Right lobe of liver (tissue), 6 donors: ENCODE measurements at places on chromosomes 13 and 19. TPM values are rescaled to one million over a fixed set of nuclear protein-coding genes. Genes with fewer than 3 reads are reported as not detected.

GRCh38 chr13:45511310-45512097, 46.8 kb downstream of the COG3 start:
- no peak overlapping the region for H3K4me3 ChIP-seq
- no peaks in the 10 kb centered on the region for H3K4me1 ChIP-seq
- no peak overlapping the region for H3K27ac ChIP-seq
- H3K27me3 ChIP-seq: no peaks in the 10 kb centered on the region
- H3K36me3 ChIP-seq: peaks cover 4% of the 10 kb centered on the region

DNA sequence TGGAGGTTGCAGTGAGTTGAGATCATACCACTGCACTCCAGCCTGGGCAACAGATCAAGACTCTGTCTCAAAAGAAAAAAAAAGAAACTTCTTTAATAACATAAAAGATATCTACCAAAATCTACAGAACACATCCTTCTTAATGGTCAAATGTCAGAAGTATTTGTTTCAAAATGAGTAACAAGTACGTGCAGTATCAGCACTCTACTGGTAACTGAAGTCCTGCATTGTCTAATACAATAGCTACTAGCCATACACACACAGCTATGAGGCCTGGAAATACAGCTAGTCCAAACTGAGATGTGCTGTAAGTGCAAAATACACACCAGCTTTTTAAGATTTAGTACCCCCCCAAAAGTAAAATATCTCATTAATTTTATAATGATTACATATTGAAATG, 88.1 kb downstream of the TSC22D1 start:
- no peak overlapping the region for H3K4me3 ChIP-seq
- no peaks in the 10 kb centered on the region for H3K4me1 ChIP-seq
- H3K36me3 ChIP-seq: no peaks in the 10 kb centered on the region
- no peak for DNase-seq

GRCh38 chr13:20964904-20965303, 62.4 kb upstream of the XPO4 start:
- no peaks in the 10 kb centered on the region for H3K36me3 ChIP-seq
- DNase-seq: no peak
- no peak overlapping the region for H3K27ac ChIP-seq
- no peaks in the 10 kb centered on the region for H3K27me3 ChIP-seq
- H3K4me3 ChIP-seq: no peak overlapping the region
- peaks cover 4% of the 10 kb centered on the region for H3K4me1 ChIP-seq

DNA sequence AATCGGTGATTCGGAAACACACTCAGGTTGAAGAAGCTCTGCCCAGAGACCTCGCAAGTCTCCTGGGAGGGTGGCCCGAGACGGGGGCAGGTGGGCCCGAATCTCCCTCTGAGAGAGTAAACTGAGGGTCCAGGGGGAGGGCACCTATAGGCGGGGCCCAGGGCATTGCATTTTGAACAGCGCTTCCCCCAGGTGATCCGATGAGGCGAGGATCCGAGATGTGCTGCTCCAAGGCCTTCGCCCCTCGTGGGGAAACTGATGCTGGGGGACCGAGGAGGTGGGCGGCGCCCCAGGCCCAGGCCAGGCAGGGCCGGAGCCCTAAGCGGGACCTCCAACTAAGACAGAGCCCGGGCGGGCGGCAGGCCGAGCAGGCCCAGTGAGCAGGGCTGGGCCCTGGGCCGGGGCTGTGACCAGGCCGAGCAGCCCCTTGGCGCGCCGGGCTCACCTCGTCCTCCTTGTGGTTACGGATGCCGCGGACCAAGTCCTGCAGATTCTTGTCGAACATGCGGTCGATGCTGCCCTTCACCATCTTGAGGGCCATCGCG, 500 bp downstream of the AP3D1 start:
- H3K27me3 ChIP-seq: no peaks in the 10 kb centered on the region
- peak overlapping the region; percentile 58 for H3K4me3 ChIP-seq
- H3K36me3 ChIP-seq: no peaks in the 10 kb centered on the region

GRCh38 chr13:22028831-22029230, 358.0 kb downstream of the FGF9 start:
- no peak for DNase-seq
- no peaks in the 10 kb centered on the region for H3K27me3 ChIP-seq
- no peak overlapping the region for H3K27ac ChIP-seq
- H3K4me1 ChIP-seq: no peaks in the 10 kb centered on the region

- H3K4me3 ChIP-seq: no peak overlapping the region
- H3K27ac ChIP-seq: no peak overlapping the region
- no peaks in the 10 kb centered on the region for H3K27me3 ChIP-seq
- no peaks in the 10 kb centered on the region for H3K4me1 ChIP-seq
Measured at GRCh38 chr19:45322311-45322710, 364 bp downstream of the CKM start.

DNA sequence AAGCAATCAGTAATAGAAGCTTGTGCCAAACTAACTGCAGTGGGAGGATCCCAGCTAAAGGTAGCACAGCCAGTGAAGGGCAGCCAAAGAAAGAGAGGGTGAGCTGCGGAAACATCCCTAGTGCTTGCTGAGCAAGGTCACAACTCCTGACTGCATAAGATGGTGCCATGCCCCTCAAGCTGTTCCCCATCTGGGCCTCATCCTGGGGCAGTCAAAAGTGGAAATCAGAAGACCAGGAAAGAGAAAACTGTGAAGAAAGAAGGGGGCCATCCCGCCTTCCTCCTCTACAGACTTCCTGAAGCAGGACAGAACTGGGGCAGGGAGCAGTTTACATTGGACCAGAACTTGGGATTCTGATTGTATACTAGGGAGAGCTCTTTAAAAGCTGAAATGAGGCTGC, 159.2 kb downstream of the TNFSF13B start:
- H3K27ac ChIP-seq: no peak overlapping the region
- no peaks in the 10 kb centered on the region for H3K36me3 ChIP-seq
- no peaks in the 10 kb centered on the region for H3K4me1 ChIP-seq
- H3K4me3 ChIP-seq: no peak overlapping the region

DNA sequence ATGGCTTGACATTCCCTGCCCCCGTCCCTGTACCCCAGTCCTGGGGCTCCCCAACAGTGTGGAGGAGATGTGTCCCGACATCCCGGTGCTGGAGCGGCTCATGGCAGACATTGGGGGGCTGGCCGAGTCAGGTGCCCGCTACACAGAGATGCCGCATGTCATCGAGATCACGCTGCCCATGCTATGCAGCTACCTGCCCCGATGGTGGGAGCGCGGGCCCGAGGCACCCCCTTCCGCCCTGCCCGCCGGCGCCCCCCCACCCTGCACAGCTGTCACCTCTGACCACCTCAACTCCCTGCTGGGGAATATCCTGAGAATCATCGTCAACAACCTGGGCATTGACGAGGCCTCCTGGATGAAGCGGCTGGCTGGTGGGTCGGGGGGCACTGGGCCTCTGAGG, 83.8 kb downstream of the RYR1 start:
- no peak overlapping the region for H3K27ac ChIP-seq
- H3K4me3 ChIP-seq: no peak overlapping the region
- no peaks in the 10 kb centered on the region for H3K36me3 ChIP-seq
- DNase-seq: no peak
- no peaks in the 10 kb centered on the region for H3K4me1 ChIP-seq

GRCh38 chr19:35291259-35291658, 702 bp upstream of the MAG start:
- no peaks in the 10 kb centered on the region for H3K36me3 ChIP-seq
- H3K4me3 ChIP-seq: no peak overlapping the region
- no peaks in the 10 kb centered on the region for H3K27me3 ChIP-seq
- H3K4me1 ChIP-seq: no peaks in the 10 kb centered on the region
- DNase-seq: no peak

DNA sequence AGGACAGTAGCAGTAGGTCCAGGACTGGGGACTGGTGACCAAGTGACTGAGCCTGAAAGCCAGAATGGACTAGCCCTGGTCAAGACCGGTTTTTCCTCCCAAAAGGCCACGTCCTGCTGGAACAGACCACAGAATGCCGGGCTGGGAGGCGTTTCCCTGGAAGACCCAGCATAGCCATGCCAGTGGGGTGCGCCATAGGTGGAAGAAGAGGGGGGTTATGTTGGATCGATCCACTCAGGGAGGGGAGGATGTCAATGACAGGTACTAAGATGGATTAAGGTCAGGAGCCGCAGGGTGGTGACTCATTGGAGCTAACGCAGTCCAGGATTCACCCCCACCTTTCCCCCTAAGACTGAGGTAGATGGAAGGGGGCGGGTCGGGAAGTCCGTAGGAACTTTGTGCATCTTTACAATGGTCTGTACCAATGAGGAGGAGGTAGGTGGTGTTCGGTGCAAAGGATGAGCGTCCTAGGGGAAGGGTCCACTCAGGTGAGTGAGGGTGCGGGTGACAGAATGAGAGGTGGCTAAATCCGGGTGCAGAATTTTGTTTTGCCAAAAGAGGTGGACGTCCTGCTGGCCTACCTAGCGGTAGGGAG, 21.0 kb downstream of the VASP start:
- no peaks in the 10 kb centered on the region for H3K27me3 ChIP-seq
- no peak for DNase-seq
- H3K27ac ChIP-seq: no peak overlapping the region
- H3K4me3 ChIP-seq: no peak overlapping the region
- no peaks in the 10 kb centered on the region for H3K4me1 ChIP-seq
- peaks cover 13% of the 10 kb centered on the region for H3K36me3 ChIP-seq

- DNase-seq: no peak
- peak overlapping the region; percentile 80 for H3K27ac ChIP-seq
- no peaks in the 10 kb centered on the region for H3K27me3 ChIP-seq
- no peaks in the 10 kb centered on the region for H3K36me3 ChIP-seq
Measured at GRCh38 chr13:99495466-99496183, 5.6 kb upstream of the TM9SF2 start.

DNA sequence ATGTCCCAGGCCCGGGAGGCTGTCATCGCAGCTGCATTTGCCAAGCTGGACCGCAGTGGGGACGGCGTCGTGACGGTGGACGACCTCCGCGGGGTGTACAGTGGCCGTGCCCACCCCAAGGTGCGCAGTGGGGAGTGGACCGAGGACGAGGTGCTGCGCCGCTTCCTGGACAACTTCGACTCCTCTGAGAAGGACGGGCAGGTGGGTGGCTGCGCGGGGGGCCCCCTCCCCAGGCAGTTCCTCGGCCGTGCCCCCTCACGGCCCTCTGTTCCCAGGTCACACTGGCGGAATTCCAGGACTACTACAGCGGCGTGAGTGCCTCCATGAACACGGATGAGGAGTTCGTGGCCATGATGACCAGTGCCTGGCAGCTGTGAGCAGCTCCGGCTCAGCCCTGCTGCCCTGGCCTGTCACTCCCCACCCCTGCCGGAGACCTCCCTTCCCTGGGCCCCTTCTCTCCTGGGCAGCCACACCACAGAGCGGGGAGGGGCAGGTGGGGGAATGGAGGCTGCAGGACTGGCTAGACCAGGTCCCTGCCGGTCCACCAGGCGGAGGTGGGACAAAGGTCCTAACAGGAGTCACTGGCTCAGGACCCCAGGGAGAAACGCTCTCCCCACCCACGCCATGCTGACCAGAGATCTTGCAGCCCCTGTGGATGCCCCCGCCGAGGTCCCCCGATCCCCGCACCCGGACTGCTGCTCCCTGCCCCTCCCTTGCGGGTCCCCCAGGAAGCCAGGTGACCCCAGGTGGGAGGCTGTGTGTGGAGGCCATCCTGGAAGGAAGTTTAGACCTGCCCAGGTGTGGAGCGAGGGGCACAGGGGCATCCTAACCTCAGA, 1.1 kb downstream of the CAPS start:
- H3K4me3 ChIP-seq: no peak overlapping the region
- H3K27ac ChIP-seq: no peak overlapping the region
- H3K27me3 ChIP-seq: no peaks in the 10 kb centered on the region

DNA sequence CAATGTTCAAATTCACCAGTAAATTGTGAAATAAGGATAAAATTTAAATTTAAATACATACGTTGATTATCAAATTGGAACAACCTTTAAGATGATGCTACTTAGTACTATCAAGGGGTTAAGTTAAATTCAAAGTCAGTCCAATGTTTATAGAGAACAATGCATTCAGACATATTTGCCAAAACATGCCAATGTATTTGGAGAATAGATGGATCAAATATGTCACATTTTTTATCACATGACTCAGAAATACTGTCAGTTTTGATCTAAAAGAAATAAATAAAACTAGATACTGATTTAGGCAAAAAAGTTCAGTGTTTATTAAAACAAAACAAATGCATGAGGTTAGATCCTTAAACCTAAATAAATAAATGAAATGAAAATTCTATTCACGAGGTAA, 281.2 kb downstream of the SLITRK5 start:
- no peaks in the 10 kb centered on the region for H3K27me3 ChIP-seq
- no peak overlapping the region for H3K27ac ChIP-seq
- no peaks in the 10 kb centered on the region for H3K4me1 ChIP-seq
- H3K4me3 ChIP-seq: no peak overlapping the region
- H3K36me3 ChIP-seq: no peaks in the 10 kb centered on the region

DNA sequence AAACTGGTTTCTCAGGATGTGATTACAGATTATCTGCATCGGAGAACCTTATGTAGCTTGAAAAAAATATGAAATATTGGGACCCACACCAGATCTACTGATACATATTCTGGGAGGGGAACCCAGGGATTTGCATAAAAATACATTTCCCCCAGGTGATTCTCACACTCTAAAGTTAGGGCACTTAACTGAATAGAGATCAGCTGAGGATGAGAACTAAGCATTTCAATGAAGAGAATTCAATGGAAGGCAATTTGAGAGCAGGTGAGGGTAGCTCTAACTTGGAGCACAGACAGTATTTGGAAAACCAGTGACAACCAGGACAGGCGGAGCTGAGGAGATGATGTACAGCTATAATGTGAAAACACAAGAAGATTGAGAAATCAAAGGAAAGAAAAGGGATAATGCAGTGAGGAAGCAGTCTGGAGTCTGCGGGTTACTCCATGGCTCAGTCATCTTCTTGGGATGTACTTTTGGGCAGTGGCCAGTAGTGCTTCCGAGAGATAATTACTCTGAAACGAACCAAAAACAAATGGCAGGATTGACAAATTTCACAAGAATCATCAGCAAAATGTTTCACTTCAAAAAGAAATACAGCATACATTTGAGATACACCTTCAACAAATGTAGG, 6.1 kb upstream of the OXGR1 start:
- H3K4me1 ChIP-seq: no peaks in the 10 kb centered on the region
- DNase-seq: no peak
- no peak overlapping the region for H3K27ac ChIP-seq
- no peaks in the 10 kb centered on the region for H3K27me3 ChIP-seq

- no peaks in the 10 kb centered on the region for H3K27me3 ChIP-seq
- DNase-seq: peak; percentile 45
- H3K4me1 ChIP-seq: peaks cover 5% of the 10 kb centered on the region
- no peak overlapping the region for H3K27ac ChIP-seq
- H3K4me3 ChIP-seq: no peak overlapping the region
- peaks cover 37% of the 10 kb centered on the region for H3K36me3 ChIP-seq
Measured at GRCh38 chr19:7607212-7607873, 11.7 kb downstream of the CAMSAP3 start.

GRCh38 chr19:31296741-31297390, 52.4 kb downstream of the TSHZ3 start:
- no peaks in the 10 kb centered on the region for H3K4me1 ChIP-seq
- DNase-seq: no peak
- no peak overlapping the region for H3K27ac ChIP-seq
- H3K4me3 ChIP-seq: no peak overlapping the region

The ZNF823 gene
- total RNA-seq: 2.9 TPM

The MEX3D gene
- total RNA-seq: 16.6 TPM

The VSTM2B gene
- total RNA-seq: not detected

The IGFLR1 gene
- total RNA-seq: 31.7 TPM

The SYT3 gene
- total RNA-seq: not detected

The FAM124A gene
- 0.53 TPM for total RNA-seq
